ENCODE measurements at places on chromosomes 13 and 19.
A peak's percentile ranks its signal among the peaks of the same experiment; 100 is the strongest.

DNA sequence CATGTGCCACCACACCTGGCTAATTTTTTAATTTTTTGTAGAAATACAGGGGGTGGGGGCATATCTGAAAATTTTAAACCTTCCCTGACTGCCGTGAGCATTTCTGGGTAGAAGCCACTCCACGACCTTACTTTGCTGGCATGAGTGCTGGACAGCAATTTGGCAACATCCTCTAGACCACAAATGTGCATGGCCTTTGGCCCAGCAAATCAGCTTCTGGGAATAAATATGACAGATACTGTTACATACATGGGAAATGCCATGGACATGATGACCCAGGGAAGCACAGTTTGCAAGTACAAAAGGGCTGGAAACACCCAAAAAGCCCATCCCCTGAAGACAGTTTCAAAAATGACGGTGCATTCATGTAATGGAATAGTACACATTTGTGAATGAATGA, 3.2 kb upstream of the PVR start:
- no peak for DNase-seq

DNA sequence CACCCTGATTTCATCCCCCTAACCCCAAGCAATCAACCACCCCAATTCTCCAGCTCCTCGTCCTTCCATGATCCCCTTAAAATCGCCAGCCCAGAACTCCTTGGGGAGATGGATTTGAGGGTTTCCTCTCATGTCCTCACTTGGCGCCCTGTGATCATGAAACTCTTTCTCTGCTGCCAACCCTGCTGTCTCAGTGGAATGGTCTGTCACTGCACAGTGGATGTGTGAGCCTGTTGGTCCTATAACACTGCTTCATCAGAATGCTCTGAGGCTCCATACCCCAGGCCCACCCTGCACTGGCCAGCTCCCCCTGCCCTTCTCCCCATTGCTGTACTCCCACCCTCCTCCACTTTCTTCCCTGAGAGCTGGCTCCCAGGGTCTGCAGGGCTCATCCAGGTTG, 12.6 kb upstream of the ZNF792 start:
- DNase-seq: no peak

- DNase-seq: peak; percentile 71
Measured at GRCh38 chr19:35742121-35742724, at the start of gene IGFLR1. Gene IGFLR1 (minus strand): TSS chr19:35742452. CDS start chr19:35741180, 1,272 bp downstream.

DNA sequence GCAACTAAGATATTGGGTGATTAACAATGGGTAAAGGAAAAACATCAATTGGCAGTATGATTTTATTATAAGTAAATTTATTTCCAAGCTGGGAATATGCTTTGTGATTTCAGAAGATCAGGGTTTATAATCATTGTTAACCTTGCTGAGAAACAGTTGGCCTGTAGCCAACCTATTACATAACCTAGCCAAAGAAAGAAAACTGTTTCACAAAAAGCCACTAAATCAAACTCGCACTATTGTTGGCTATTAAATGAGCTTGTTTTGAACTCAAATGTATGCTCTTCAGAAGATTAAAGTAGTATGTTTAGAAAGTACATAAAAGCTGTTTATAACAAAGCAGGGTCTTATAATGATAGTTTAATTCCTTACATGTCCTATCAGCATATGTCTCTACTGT, 151.7 kb downstream of the LHFPL6 start:
- no peak for DNase-seq

- no peak for DNase-seq
Measured at GRCh38 chr19:4510435-4511255, 7.6 kb downstream of the PLIN4 start.

DNA sequence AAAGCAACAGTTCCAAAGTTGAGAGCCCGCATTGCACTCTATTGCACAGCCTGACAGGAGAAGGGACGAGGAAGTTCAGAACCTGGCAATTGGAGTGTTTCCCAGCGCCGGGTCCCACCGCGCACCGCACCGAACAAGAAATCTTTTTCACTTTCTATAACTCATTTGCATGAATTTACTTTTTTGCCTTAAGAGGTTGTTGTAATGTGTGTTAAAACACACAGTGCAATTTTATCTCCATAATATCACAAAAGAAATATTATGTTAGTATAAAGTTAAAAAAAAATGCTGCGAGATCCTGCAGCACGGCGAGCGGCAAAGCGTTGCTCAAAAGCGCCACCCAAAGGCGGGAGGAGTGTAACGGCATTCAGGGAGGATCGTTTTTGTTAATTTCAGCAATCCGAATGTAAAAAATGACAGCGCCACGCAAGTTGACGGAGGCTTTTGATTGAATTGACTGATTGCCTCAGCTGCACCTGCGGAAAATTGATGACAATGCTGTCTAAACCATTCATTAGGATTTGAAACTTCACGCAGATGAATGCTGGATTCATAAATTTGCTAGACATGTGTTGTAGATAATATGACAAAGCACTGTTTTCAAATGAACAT, 303.6 kb upstream of the ZNF507 start:
- no peak for DNase-seq

All from activated CD8-positive, alpha-beta memory T cell treated with anti-CD3 and anti-CD28 coated beads, Interleukin-2, amount 50 U/mL, for 4 hours (primary cell).